Colonic mucosa (tissue), 4 donors: ENCODE measurements at places on chromosomes 13 and 19. TPM values are rescaled to one million over a fixed set of nuclear protein-coding genes. Genes with fewer than 3 reads are reported as not detected.

FGF22 gene
- total RNA-seq = not detected

RASL11A gene
- total RNA-seq = 124 TPM

LCP1 gene
- 27.6 TPM for total RNA-seq

MYADM gene
- 80.5 TPM for total RNA-seq

METTL21C gene
- total RNA-seq = not detected

HCST gene
- 2.4 TPM for total RNA-seq

KRTDAP gene
- not detected for total RNA-seq

- H3K27ac ChIP-seq = peak within 1 kb of the TSS; percentile 67
- H3K36me3 ChIP-seq = no peaks in the 10 kb centered on the region
- peak within 1 kb of the TSS; percentile 48 for H3K4me3 ChIP-seq
- H3K27me3 ChIP-seq = no peaks in the 10 kb centered on the region
Measured at GRCh38 chr19:1811942-1812425, at the start of gene ATP8B3. TSS of gene ATP8B3 (minus strand) at chr19:1812276. CDS start at chr19:1811736, 540 bp downstream.

DNA sequence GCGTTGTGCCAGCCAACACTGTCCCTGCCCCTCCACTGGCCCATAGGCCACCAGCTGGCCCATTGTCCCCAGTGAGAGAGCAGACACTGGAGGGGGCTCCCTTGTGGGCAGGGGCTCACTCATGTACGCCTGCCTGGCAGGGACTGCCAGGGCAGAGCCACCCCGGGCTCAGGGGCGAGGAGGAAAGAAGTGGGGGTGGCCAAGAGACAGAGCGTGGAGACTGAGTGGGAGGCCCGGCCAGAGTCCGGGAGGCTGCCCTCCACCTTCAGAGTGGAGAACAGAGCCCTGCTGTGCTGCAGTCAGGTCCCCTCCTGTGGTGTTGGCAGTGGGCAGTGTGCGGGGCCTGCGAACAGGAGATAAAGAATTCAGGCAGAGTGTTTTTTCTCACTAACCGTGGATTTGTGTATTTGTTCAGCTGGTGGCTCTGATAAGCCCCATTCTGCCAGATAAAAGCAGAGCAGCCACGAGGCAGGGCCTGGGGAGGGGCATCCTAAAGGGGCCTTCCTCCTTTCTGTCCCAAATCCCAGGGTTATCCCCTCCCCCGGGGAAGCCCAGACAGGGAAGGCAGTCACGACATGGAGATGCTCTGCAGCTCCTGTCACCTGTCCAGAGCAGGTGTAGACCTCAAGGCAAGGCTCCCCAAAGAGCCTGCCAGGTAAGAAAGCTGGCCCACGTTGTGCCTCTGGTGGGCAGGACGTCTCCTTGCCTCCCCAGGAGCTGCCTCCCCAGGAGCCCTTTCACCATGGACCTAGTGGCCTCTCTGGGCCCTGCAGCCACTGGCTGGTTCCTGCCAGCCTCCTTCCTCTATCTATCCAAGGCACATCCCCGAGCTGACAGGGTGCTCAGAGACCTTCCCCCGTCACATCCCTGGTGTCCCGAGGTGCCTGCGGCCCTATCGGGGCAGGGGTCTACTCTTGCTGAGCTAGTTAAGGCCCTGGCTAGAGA, 33.0 kb downstream of the LYL1 start:
- no peak for DNase-seq
- H3K27me3 ChIP-seq = no peaks in the 10 kb centered on the region
- H3K4me1 ChIP-seq = no peaks in the 10 kb centered on the region
- no peak overlapping the region for H3K4me3 ChIP-seq

- H3K36me3 ChIP-seq = no peaks in the 10 kb centered on the region
- no peaks in the 10 kb centered on the region for H3K27me3 ChIP-seq
- no peak for DNase-seq
- no peak overlapping the region for H3K27ac ChIP-seq
- H3K4me1 ChIP-seq = no peaks in the 10 kb centered on the region
Measured at GRCh38 chr13:101673360-101674105, 221.1 kb downstream of the ITGBL1 start.

GRCh38 chr13:73932091-73932490, 202.1 kb downstream of the KLF12 start:
- H3K27ac ChIP-seq = no peak overlapping the region
- DNase-seq = no peak
- H3K4me3 ChIP-seq = no peak overlapping the region

- no peaks in the 10 kb centered on the region for H3K27me3 ChIP-seq
- H3K4me3 ChIP-seq = no peak overlapping the region
- H3K4me1 ChIP-seq = no peaks in the 10 kb centered on the region
- H3K27ac ChIP-seq = no peak overlapping the region
- no peak for DNase-seq
Measured at GRCh38 chr13:44171156-44171555, 202.5 kb upstream of the SERP2 start.

DNA sequence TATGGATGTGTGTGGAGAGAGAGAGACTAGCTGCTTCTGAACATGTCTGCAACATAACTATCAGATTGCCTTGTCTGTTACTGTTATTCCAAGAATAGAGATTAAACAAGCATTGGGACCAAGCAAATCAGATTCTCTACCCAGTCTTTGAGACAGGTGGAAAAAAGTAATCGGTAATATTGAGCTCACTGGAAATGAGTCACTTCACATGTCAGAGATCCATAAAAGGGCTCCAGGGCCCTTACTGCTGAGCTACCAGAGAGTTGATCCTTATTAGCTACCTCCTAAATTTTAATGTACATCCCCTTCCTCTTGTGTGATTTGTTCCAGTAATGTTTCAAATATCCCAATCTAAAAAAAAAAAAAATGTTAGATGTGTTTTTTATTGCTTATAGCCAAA, 2118.0 kb downstream of the PCDH9 start:
- H3K36me3 ChIP-seq = no peaks in the 10 kb centered on the region
- no peak overlapping the region for H3K4me3 ChIP-seq
- H3K4me1 ChIP-seq = no peaks in the 10 kb centered on the region
- DNase-seq = no peak

DNA sequence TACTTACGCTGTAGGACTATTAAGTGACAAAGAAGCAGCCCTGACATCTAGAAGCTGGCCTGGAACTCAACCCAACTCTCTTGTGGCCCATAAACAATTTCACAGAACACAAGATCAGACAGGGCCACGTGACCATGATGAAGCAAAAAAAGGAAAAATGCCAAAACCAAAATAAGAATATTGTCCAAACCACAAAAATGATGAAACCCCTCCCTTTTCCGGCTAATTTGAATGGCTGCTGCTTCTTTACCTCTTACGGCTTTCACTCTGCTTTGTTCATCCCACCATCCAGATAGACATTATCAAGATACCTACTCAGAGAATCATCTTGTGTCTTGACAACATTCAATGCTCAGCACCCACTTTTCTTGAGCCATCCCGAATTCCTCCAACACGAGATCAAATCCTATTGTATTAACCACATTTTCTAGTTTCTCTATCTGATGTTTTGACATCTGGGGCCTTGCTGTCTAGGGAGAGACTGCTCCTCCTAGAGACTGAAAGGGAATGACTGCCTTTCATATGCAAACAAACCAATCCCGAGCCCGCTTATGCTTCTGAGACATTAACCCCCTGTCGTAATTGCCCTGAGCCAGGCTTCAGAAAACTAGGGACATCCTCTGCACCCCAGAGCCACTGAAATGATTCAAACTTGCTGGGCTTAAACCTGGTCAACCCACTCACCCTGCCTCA, 186.3 kb downstream of the TDRD3 start:
- no peaks in the 10 kb centered on the region for H3K27me3 ChIP-seq
- DNase-seq = peak; percentile 19
- H3K4me3 ChIP-seq = no peak overlapping the region
